Fibroblast of villous mesenchyme (primary cell): ENCODE measurements at places on chromosomes 6 and 20. TPM values are rescaled to one million over a fixed set of nuclear protein-coding genes. Genes with fewer than 3 reads are reported as not detected.

BHLHE23 gene
- not detected in 2 replicates for total RNA-seq

LHFPL5 gene
- not detected in 2 replicates for total RNA-seq

GPX5 gene
- total RNA-seq, result not detected in 2 replicates

ARG1 gene
- total RNA-seq, result not detected in 2 replicates

SDHAF4 gene
- 9.3 and 11.2 TPM in 2 replicates for total RNA-seq
